ENCODE measurements at places on chromosomes 7 and 10.
A peak's percentile ranks its signal among the peaks of the same experiment; 100 is the strongest.

GRCh38 chr7:121908042-121908441, 35.1 kb downstream of the PTPRZ1 start:
- DNase-seq, result no peak

DNA sequence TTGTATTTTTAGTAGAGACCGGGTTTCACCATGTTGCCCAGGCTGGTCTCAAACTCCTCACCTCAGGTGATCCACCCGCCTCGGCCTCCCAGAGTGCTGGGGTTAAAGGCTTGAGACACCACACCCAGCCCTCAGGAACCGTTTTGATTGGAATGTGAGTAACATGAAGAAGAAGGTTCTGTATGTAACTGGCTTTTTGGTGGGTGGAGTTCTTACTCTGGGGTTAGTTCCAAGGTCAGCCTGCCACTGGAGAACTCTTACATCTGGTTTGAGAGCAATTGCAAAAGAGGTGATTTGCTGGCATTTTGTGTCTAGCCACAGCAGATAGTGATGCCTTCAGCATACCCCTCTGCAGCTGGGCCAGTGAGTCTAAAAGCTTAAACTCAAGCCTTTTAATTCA, 457.8 kb upstream of the VSTM2A start:
- DNase-seq, result no peak

DNA sequence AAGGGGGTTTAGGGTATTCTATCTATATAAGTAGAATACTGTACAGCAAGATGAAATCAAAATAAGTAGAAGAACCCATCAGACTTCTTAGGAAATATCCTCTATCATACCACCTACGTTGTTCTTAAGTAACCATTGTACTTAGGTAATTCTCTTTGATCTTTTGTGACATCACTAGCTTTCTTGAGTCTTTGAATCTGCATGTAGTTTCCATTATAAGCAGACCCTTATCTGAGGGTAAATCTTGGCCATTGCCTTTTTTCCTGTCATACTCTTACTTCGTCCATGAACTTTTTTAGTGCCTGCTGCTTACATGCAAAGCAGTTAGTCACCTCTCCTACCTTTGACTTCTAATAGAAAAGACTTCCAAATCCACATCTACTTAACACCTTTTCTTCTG, 49.0 kb downstream of the WAC start:
- no peak for DNase-seq

DNA sequence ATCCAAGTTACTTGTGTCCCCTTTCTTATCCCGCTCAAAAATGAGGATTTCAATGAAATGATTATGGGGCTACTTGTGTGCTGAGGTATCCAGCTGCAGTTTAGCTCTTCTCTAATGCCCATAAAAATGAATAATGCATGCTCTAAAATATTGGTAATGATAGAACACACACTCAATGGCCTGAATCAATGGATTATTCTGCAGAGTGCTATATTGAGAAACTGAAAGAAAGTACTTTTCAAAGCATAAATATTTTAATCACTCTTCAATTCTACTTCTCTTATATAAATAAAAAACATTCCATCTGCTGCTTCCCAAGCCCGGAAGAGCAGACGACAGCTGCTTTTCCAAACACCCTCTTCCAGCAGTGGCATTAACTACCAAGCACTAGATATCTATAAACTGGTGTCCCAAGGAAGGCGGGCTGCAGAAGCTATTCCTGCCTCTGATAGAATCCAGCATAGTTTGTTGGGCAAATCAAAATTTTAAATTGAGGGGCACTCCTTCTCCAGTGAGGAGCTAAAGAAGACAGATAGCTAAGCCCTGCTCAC, 284.9 kb upstream of the AOAH start:
- DNase-seq, result no peak

GRCh38 chr10:23725548-23725947, 286.7 kb downstream of the OTUD1 start:
- DNase-seq, result no peak

DNA sequence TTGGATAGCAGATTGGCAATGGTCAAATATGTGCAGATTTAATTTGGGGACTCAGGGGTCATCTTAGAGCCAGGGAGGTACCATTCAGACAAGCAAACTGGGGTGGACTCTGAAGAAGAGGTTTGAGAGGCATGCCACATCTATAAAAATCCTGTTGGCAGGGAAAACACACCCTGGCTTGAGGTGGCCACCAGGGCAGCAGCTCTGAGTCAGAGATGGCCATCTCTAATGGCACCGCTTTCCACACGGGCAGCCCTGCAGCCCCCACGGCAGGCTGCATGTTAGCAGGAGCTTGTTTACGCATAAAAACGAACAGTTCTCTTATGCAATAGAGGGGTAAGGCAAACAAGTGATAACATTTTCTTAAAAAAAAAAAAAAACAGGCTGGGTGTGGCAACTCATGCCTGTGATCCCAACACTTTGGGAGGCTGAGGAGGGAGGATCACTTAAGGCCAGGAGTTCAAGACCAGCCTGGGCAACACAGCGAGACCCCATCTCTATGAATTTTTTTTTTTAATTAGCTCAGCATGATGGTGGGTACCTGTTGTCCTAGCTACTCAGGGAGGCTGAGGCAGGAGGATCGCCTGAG, 14.9 kb downstream of the DLG5 start:
- no peak for DNase-seq

DNA sequence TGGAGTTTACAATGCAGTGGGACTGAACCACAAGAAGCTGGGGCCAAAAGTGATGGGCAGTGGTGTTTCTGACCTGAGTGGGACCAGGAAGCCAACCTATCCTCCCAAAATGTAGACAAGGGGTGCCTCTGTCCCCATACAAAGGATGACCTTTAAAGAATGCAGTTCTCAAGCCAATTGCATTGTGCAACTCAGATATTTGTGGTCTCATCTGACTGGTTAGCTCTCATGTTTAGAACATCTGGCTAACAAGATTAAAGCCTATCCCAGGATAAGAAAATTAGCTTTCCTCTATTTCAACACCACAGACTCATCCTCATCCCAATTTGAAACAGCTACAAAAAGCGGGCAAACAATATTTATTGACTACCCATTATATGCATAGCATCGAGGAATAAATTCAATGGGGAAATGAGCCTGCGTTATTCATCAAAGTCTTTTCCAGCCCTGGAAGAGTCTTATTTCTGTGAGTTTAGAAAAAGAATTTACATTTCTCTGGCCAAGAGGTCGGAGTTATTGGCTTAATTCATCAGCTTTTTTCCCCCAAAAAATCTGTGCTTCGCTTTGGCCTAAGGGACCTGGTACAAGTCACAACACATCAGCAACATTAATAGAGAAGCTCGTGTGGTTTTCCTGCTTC, 26.7 kb downstream of the ELMO1 start:
- DNase-seq, result no peak

DNA sequence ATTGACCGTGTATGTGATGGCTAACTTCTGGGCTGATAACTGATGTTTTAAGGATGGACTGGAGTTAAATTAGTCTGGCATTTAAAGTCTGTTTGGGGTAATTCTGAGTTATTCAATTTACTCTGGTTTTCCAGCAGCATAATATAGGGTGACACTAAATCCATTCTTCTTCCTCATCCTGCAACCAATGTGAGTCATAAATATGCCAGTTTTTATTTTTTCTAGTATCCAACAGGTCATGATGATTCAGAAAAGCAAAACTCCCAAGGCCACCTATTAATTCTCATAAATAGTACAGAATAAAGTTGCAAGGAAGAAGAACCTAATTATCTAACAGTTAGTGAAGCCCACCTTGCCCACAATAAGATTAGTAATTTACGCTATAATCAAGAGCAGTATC, 7.5 kb upstream of the EPHB6 start:
- no peak for DNase-seq

DNA sequence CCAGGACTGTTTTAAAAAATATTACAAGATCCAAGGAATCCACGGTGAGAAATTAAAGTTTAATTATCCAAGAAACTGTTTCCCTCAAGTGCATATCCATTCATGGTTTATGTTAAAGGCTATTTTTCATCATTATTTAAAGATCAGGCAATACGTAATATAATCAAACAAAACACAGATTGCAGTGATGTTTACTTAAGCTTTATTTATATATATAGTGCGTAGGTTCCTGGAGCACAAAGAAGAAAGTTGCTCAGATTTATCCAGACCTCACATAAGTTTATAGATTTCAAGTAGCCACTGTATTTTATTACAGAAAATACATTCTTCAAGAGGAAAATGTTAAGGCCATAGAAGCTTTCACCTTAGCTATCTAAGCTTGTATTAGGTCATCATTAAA, 210.0 kb upstream of the KLF14 start:
- DNase-seq, result no peak

DNA sequence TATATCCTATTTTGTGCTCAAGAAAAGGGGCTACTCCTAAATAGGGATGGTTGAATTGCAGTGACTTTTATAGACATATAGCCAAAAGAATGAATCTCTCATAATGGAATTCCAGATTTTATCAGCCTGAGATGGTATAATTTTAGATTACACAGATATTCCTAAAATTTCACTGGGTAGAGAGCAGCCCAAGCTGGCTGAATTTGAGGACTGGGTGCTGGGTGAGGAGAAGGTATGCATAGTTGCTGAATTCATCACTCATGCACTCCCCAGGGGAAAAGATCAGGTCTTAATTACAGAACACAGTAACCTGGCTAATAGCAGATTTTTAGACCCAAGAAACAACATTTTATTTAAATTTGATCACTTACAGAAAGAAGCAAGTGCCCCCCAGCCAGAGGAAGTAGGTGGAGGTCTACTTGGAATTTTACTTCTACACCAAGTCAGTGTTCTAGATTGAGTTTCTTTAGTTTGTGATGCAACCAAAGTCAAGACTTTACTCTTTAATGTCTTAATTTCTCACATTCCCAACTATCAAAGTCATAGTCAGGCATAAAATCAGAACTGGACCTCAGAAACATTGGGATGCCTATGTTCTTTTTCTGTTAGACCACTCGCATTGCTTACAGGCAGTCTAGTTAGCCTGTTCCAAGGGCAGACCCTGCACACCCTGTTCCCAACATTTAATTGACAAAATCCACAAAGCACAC, 337.4 kb upstream of the PODXL start:
- no peak for DNase-seq

- no peak for DNase-seq
Observed at GRCh38 chr10:18777258-18777657, 118.0 kb downstream of the ARL5B start.

DNA sequence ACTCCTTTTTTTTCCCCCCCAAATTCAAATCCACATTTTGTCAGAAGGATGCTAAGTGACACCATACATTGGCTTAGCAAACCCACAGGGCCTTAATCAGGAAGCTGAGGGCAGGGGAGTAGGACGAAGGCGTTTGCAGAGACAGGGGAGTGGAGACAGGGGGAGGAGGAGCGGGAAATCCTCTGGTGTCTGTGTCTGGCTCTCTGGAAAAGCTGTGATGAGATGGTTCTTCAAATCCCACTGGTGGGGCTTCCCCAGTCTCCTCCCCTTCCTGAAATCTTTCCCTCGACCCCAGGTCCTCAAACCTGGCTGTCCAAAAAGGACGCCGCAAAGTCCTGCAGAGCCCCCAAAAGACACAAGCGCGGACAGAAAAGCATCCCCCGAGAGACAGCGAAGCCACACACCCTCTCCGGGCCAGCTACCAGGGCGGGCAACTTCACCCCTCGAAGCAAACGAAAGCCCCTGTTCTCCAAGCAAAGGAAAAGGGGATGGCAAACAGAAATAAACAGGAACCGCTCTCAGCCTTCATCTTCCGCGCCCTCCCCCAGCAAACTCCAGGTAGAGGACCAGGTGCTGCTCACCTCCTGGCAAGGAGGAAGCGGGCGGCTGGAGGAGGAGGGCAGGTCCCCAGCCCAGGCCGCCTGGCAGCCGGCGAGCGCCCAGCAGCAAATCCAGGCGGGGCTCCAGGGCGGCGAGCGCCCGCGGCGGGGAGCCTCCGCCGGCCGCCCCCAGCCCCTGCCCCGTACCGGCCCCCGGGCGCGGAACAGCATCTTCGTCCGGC, 520 bp downstream of the ELAPOR2 start:
- DNase-seq, result peak; percentile 49

- DNase-seq, result no peak
Observed at GRCh38 chr10:48614481-48615390, 9.9 kb upstream of the ARHGAP22 start.

DNA sequence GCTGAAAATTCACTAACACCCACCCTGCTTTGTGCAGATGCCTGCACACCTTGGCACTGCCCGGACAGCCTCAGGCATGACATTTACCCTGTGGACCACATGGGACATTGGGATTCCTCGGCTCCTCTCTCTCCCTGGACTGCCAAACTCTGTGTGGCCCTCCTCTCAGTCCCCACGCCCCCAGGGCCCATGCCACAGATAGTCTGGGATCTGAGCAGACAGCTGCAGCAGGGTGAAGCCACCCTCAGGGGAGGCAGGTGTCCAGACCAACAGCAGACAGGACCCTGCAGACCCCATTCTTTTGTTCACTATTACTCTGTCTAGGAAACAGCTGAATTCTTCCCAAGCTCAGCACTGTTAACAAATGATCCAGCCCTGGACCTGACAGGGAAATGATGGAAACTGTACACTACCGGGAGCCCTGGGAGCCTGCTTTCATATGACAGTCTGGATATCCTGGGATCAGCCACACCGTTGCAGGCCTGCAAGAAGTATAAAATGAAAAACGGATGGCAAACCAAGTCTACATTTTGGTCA, 83.4 kb downstream of the VOPP1 start:
- DNase-seq, result no peak

- DNase-seq, result no peak
Observed at GRCh38 chr7:134692344-134692705, 45.7 kb downstream of the BPGM start.

DNA sequence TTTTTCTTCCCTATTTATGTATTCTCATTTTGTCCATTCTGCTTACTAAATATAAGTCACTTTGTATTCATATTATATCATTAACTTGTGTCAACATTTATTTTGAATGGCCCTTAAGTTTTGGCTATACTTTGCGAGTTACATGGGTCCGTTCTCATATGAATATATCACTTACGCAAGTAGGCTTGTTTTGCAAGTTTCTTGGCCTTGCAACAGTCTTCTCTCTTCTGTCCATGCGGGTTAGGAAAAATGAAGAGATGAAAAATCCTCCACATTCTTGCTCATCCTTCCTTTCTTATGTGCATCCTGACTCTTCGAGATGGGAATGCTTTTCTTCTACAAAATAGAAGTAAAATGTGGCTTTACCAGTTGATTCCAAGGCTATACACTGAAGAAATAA, 82.8 kb downstream of the GPR158 start:
- DNase-seq, result no peak

DNA sequence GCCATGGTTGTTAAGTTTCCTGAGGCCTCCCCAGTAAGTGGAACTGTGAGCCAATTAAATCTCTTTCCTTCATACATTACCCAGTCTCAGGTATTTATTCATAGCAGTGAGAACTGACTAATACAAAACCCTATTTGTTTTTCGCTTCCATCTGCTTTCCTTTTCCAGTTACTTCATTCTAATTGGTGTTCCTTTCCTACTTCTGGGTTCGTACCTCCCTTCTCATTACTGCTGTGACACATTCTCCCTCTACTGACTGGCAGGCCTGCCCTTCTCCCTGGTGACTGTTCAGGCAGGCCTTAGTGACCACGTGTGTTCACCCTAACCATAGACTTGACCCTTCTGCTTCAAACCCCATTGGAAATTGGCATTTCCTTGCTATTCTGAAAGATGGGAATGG, 37.7 kb downstream of the MTURN start:
- DNase-seq, result no peak

- DNase-seq, result no peak
Observed at GRCh38 chr10:92691591-92692079, 1.9 kb downstream of the HHEX start.

Data from CD4-positive, alpha-beta T cell treated with Interleukin-6 for 4 hours (primary cell).